ENCODE measurements at places on chromosomes 4 and X. TPM values are rescaled to one million over a fixed set of nuclear protein-coding genes. Genes with fewer than 3 reads are reported as not detected.

FAM9B gene
- not detected for total RNA-seq

EMD gene
- 21.5 TPM for total RNA-seq

ZCCHC4 gene
- total RNA-seq = 5.8 TPM

ARHGAP36 gene
- not detected for total RNA-seq

LEF1 gene
- 0.14 TPM for total RNA-seq

MAGEA9B gene
- not detected for total RNA-seq

FAM184B gene
- total RNA-seq = under 0.01 TPM

TDO2 gene
- total RNA-seq = 0.92 TPM

MAGEC3 gene
- total RNA-seq = not detected

Measured in smooth muscle cell of bladder (primary cell).